ENCODE measurements at places on chromosomes 7 and 10.
A peak's percentile ranks its signal among the peaks of the same experiment; 100 is the strongest.

DNA sequence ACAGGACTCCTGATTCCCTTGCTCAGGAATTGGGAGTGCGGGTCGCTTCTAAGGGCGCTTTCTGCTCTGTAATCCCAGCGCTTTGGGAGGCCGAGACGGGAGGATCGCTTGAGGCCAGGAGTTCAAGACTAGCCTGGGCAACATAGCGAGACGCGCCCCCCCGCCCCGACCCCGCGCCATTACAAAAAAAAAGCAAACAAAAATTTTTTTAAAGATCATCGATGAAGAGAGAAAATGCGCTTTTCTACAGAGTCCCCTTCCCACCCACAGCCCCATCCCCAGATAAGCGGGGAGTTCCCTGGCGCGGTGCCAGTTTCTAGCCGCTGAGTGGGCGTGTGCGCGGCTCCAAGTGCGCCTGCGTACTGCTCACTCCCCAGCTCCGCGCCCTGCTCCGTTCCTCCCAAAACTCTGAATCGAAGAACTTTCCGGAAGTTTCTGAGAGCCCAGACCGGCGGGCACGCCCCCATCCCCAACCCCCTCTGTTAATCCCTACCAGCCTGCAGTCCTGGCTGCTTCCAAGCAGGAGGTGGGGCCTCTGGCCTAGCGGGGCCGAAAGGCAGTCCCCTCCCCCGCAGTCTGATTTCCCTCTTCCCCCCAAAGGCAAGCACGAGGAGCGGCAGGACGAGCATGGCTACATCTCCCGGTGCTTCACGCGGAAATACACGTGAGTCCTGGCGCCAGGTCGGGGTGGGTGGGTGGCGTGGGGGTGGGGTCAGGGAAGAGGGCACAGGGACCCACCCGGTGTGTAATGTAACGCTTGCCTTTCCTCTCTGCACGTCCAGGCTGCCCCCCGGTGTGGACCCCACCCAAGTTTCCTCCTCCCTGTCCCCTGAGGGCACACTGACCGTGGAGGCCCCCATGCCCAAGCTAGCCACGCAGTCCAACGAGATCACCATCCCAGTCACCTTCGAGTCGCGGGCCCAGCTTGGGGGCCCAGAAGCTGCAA lies 1.0 kb downstream of the HSPB1 start:
- DNase-seq, result peak; percentile 84

GRCh38 chr10:69801094-69801433 lies 642 bp upstream of the COL13A1 start:
- DNase-seq, result no peak

GRCh38 chr10:101122270-101123084 lies 8.6 kb upstream of the TLX1 start:
- no peak for DNase-seq

DNA sequence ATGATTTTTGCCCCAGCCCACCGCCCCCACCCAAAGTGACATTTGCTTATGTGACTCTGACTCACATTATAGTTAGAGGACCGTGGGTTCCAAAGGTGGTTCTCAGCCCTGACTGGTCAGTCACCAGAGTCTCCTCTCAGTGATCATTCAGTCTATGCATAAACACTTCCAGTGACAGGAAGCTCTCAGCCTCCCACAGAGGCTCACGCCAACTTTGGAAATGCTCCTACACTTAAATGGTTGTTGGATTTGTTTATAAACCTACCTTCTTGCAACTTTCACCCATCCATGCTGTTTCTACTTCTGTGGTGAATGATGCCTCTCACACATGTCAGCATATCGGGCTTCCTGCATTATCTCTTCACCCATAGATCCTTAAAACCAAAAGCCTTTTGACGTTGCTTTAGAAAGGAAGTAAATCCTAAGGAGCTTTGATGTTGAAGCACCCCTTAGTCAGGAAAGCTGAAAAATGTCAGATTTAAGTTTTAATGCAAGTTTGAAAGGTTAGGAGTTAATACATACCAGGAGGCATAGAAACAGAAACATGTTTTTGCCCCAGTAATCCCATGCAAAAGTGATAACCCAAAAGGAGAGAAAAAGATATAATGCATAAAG lies 46.5 kb upstream of the FGL2 start:
- no peak for DNase-seq

DNA sequence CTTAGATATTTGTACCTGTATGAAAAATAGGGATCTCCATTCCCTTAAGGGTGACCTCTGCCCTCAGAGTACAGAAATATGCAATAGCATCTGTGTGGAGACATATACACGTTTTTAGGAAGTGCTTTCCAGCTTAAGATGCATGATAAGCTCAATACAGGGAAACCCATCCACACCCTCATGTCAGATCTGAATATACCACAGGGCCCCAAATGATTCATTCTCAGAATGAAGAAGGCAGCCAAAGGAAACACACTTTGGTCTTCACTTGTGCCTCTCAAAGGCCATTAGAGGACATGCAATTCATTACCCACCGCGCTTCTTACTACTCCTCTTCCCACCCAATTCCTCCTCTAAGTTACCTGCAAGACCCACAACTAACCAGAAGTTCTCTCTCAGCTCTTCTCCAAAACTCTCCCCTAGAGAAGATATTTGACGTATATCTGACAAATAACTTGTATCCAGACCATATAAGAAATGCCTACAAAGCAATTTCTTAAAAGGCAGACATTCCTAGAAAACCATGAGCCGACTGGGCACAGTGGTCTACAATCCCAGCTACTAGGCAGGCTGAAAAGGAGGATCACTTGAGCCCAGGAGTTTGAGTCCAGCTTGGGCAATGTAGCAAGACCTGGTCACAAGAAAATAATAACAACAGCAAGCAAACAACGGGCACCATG lies 103.0 kb downstream of the OAT start:
- no peak for DNase-seq

GRCh38 chr7:101612885-101613515 lies 16.1 kb downstream of the MYL10 start:
- no peak for DNase-seq

- no peak for DNase-seq
These were observed 32.1 kb upstream of the MSRB2 start for GRCh38 chr10:23063045-23063972.

DNA sequence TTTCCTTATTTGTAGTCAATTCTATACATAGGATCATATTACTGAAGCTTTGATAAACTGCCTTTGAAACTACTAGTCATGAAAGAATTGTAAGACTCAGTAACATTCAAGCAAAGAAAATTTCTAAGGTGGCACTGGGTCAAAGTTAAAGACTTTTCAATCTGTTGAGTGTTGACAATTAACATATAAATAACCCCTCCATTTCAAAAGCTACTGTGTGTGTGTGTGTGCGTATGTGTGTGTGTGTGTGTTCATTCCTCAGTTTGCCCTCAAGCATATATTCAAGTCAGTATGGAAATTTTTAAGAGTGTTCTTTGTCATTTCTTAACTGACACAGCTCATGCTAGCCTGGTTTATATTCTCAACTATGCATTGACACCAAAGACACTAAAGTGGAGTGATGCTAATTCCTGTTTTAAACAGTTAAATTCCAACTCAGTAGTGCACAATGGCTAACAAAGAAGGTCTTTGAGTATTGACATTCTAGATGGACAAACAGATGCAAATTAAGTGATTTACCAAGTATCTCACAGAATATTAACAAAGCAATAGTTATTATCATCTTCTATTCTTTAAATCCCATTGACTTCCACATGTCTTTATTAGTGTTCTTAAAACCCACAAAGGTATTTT lies 314.8 kb upstream of the GRM3 start:
- no peak for DNase-seq

DNA sequence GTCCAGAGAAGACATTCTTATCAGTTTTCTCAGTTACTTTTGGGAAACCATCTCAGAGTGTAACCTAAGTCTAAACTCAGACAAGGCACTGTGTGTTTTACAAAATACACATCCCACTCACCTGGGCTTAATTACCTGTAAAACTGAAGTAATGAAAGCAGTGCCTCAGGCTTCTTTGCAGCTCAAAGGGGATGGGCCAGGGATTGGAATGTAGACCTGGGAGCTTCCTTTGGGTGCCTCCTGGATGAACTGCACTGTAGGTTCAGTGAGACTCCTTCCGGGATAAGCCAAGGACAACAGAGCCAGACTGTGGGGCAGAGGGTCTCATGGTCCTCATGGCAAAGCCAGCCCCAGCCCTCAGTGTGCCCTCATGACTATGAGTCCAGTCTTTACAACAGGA lies 672.4 kb upstream of the GALNT17 start:
- no peak for DNase-seq

DNA sequence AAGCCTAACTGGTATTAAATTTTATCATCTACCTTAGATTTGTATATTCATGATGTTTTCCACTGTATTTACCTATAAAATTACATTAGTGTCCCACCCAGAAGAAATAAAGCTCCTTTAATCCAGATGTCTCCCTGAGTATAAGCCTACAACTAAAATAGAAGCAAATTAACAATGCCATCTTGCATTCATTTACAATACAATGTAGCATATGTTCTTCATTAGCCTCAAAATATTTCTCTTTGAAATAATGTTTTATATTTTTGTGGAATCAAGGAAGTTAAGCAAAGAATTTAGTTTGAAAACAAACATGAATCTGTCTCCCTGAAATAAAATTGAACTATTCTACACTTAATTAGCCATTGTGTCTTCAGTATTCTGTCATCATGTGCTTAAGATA lies 112.3 kb downstream of the CACNA2D1 start:
- DNase-seq, result no peak

DNA sequence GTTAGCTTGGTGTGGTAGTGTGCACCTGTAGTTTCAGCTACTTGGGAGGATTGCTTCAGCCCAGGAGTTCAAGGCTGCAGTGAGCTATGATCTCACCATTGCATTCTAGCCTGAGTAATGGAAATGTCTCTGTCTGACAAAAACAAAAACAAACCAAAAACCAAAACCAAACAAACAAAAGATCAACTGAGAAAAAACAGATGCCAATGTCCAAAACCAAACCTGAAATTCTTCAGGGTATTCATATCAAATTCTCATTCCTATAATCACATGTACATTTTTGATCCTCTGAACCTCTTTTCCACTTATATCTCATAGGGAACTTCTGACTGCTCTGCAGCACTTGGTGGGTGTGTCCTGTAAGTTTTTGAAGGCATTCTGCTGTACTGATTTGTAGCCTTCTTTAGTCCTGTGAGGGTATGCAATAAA lies 87.0 kb downstream of the CDK6 start:
- no peak for DNase-seq

GRCh38 chr7:3835109-3835508 lies 534.1 kb downstream of the SDK1 start:
- DNase-seq, result no peak

DNA sequence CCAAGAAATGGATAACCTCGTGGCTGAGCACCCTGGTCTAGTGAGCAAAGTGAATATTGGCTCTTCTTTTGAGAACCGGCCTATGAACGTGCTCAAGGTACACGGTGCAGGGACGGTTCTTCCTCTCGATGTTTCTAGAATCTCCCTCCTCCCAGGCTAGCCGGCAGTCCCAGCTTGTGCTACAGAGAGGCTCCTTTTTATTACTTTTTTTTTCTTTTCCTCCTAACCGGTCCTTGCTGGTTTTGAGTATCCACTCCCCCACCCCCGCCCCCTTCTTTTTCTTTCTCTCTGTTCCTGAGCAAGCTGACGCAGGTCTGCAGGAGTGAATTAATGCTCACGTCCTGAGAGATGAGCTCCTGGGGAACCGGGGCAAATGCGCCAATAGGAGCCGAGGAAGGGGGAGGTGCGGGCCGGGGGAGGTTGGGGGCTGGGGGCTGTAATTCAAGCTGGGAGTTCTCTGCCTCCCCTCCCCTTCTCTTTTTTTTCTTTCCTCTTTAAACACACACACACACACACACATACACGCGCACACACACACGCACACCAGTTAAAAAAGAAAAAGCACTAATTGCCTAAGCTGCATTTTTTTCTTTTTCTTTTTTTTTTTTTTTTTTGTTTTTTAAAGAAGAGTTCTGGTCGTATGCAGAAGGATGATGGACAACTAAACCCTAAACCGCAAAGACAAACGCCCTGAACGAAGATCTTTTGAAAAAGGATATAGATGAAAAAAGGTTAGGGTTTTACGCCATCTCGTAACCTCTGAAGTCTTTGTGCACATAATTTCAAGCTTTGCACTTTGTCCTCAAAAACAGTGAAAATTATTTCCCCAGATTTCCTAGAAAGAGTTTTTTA lies 6.6 kb downstream of the CPA2 start:
- DNase-seq, result peak; percentile 89

GRCh38 chr7:137231167-137231566 lies 112.4 kb downstream of the PTN start:
- DNase-seq, result no peak

- no peak for DNase-seq
These were observed 46.7 kb upstream of the RBM33 start for GRCh38 chr7:155597753-155598140.

- DNase-seq, result peak; percentile 40
These were observed 58.8 kb downstream of the PARP12 start for GRCh38 chr7:140003913-140004382.

DNA sequence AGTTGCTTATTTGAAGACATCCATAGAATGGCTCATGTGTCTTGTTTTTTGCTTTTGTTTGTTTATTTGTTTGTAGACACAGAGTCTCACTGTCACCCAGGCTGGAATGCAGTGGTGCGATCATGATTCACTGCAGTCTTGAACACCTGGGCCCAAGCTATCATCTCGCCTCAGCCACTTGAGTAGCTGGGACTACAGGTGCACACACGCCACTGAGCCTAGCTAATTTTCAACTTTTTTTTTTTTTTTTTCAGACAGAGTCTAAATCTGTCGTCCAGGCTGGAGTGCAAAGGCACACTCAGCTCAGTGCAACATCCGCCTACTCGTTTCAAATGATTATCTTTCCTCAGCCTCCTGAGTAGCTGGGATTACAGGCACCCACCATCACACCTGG lies 83.3 kb upstream of the KLF6 start:
- no peak for DNase-seq

DNA sequence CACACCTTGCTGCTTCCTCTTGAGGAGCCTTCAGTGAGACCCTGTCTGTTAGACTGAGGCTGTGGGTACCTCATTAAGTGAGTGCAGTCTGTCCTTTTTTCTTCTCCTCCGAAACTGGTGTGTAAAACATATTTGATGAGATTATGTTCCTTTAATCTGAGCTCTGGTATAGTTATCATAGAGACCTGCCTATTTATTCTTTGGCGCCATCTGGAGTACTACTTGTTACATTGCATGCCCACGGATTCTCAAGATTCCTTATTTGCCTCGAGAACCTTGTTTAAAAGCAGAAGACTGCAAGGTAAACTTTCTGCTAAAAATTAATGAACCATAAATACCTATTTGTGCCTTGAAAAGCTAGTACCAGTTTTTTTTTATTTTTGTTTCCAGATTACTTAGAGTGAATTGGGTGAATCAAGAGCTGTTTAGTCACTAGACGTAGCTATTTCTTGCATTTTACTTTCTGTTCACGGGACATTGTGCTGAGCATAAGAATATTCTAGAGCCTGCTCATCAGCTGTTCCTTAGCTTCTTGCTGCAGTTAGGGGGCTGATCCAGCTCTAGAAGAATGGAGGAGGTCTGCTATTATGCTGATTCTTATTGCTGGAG lies 16.9 kb upstream of the STMP1 start:
- DNase-seq, result no peak

- no peak for DNase-seq
These were observed 303.5 kb upstream of the BMPER start for GRCh38 chr7:33601884-33602283.

- no peak for DNase-seq
These were observed 9.2 kb downstream of the AKR1B1 start for GRCh38 chr7:134449680-134450079.
